ENCODE measurements at places on chromosomes 11 and 22.

- no peak for DNase-seq
Measured at GRCh38 chr11:130439160-130439519, 9.3 kb upstream of the ADAMTS15 start.

DNA sequence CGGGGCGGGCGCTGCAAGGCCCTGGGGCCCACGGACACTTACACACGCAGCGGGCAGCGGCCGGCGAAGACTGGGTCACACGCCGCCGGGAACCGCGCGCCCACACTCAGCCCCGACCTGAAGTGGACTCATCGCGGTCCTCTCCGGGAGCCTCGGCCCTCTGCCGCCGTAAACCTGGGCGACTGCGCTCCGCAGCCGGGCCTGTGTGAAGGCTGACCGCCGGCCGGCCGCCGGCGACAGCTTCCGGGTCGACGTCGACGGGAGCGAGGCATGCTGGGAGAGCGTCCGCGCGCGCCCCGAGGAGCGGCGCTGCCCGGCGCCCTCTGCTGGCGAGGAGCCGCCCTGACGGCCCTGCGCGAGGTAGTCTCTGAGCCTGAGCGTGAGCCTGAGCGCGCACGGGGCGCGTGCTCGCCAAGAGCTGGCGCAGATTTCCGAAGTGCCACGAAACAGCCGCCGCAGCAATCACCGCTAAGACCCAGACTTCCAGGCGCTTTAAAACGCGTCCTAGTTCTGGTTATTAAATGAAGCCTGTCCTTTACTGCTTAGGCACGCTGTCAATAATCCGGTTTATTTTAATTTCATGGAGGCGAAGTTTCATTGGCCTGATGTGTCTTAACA, at the start of gene SNX19:
SNX19 (minus strand) TSS at position 242 of the 618 bp plus-strand sequence. CDS start 540 bp downstream, outside the sequence.
- peak; percentile 72 for DNase-seq

GRCh38 chr11:589798-590197, 13.5 kb downstream of the PHRF1 start:
- DNase-seq, result no peak

DNA sequence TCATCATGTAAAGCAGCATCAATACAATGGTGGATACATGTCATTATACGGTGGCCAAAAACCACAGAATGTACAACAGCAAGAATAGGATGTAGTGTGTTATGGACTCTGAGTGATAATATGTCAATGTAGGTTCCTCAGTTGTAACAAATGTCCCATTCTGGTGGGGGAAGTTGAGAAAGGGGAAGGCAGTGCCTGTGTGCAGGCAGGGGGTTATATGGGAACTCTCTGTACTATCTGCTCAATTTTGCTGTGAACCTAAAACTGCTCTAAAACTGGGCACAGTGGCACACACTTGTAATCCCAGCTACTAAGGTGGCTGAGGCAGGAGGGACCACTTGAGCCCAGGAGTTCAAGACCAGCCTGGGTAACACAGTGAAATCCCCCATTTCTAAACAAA, 5.9 kb downstream of the CHKA start:
- no peak for DNase-seq

DNA sequence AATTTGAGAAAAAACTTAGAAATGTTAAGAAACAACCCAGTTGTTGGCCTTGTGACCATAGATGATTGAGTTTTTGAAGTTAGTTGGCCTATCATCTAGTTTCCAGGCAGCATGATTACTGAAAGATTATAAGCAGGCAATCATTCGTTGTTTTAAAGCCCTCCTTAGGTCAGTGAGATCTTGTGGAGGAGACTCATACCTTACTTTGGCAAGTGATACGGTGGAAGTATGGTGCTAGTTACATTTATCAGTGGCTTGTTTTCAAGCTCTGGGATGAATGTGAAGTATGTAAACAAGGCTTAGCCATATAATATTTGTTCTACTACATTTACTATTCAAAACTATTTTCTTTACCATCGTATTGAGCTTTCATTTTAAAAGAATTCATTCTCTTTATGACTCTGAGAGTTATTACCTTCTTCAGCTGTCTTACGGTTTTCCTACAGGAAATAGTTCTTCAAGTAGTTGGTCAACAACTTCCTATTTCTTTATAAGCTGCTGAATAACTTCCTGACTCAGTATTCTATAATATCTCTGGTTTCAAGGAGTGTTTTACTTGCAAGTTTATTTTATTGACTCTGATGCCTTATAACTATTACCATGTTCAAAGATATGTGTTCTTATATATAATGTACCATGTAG, 7.3 kb downstream of the YAP1 start:
- no peak for DNase-seq

DNA sequence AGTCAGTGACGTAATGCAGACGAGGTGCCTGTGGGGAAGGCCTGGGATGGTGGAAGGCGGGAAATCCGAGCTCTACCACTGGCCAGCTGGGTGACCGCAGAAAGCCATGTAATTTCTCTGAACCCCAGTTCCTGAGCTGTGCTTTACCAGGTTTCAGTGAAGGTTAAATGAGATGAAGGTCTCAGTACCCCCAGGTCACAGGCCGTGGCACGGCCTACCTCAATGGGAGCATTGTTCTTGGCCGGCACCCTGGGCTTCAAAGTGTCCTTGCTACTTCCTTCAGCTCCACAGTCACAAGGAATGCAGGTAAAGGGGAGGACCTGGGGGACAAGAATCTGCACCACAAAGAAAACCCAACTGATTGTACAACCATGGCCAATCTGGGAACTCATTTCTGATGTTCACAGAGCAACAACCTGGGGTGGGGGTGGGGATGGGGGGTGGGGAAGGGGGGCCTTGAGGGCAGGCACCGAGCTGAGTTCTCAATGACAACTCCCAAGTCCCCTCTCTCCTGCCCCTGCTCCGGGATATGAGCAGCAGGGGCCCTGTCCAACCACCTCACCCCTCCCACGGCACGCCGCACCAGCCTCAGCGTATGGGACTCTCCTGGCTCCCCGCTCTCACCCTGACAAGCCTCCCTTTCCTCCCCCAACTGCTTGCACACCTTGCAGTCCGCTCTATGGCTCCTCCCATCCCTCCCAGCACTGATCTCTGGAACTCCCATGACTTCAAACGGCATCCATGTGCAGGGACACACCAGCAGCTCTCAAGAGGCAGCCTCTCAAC, 59.1 kb upstream of the ARFGAP3 start:
- no peak for DNase-seq

- no peak for DNase-seq
Measured at GRCh38 chr11:73398721-73399120, 22.5 kb downstream of the RELT start.

Measured in activated naive CD4-positive, alpha-beta T cell (primary cell).